ENCODE measurements at places on chromosomes 1 and 21.

GRCh38 chr1:229894532-229894931, 172.5 kb upstream of the GALNT2 start:
- no peak for DNase-seq

GRCh38 chr1:174800216-174800851, 199.4 kb upstream of the CACYBP start:
- DNase-seq: no peak

GRCh38 chr1:151054971-151055547, 4.4 kb downstream of the CDC42SE1 start:
- DNase-seq: no peak

DNA sequence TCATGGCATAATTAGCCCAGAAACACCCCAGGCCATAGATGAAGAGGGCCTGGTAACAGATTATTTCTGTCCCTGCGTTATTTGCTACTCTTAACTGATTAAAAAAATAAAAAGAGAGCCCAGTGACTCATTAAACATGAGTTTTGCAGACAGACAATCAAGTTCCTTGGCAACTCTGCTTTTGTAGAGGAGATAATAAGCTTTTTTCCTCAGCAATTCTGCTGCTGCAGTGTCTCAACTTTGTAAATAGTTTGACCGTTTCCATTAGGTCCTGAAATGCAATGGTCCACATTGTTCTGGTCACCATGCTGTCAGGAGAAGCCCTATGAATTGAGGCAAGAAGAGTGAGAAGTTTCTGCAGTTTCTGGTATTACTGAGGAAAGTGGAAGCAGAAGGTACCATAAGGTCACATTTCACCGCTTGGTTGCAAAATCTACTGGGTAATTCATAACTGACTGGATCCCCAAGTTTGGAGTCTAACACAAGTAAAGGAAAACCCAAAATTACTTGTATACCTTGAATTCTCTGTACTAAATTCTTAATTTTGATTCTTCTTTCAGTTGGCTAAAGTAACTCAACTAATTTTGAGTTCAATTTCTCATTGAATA, 139.5 kb downstream of the ZZZ3 start:
- no peak for DNase-seq

DNA sequence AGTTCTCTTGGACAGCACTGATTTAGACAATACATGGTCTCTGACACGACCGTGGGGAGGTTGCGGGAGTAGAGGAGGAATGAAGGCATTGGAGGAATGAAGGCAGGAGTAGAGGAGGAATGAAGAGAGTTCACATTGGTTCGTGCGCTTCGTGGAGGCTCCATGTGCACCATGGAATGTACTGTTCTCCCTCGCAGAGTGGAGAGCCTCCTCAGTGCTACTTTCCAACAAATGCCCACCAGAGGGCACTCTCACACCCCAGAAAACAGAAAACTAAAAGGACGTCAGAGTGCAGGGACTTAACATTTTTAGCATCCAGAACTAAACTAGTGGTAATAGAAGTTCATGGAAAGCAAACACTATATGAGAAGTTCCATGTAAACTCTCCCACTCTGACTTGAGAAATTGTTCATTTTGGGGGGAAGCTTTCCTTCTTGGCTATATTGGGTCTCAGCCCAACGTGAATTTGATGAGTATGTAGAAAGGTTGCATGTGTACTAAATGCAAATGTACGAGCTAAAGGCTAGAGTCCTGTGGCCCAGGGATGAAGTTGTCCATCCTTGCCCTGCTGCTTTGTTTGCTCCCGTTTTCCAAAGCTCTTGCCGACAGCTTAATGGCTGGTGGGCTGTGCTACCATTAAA, 211.6 kb downstream of the LMX1A start:
- peak; percentile 69 for DNase-seq
